T-helper 17 cell (primary cell): ENCODE measurements at places on chromosomes 12 and 14. TPM values are rescaled to one million over a fixed set of nuclear protein-coding genes. Genes with fewer than 3 reads are reported as not detected.

DNA sequence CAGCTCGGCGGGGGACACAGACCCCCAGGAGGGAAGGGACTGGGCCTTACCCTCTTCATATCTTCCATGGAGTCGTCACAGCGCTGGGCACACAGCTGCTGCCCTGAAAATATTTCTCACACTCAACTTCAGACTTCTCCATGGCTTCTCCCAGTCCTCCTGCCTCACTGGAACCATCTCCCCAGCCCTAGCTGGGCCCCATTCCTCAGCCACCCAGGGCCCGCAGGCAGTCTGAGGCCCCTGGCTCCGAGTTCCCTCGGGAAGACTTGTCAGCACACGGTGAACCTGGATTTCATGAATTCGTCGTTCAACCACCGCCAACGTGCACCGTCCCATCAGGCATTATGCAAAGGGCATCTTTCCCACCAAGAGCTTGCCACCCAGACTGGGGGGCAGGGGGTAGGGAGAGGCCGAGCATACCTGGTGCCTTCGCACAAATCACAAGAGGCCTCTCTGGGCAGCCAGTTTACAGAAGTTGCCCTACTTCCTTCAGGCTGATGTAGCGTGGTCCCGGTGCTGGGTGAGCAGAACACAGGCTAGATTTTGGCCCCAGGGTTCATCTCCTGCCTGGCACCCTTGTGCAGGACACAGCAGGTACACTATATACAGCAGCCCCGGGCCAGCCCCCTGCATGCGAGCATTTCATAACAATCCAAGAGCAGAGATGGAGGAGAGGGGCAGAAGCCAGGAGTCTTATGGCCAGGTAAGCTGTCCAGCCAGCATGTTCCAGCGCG lies 44.2 kb downstream of the LTBP2 start:
- DNase-seq, result no peak

GRCh38 chr14:35849122-35849521 lies 23.0 kb downstream of the BRMS1L start:
- DNase-seq, result no peak

DNA sequence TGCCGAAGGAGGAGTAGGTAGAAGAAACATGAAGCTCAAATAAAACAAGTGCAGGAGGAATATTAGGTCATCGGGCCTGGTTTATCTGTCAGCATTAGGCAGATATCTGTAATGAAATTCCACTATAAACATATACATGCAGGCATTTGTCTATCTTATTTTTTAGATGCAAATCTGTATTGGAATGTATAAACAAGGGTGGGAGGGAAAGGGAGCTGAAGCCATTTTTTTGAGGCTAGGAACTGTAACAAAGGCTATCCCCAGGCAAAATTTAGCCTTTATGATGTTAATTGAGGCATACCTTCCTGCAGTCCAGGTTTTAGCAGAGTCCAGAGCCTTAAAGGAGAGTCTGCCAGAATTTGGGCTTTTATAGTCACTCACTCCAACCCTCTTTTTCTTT lies 72.5 kb downstream of the PHLDA1 start:
- no peak for DNase-seq

DNA sequence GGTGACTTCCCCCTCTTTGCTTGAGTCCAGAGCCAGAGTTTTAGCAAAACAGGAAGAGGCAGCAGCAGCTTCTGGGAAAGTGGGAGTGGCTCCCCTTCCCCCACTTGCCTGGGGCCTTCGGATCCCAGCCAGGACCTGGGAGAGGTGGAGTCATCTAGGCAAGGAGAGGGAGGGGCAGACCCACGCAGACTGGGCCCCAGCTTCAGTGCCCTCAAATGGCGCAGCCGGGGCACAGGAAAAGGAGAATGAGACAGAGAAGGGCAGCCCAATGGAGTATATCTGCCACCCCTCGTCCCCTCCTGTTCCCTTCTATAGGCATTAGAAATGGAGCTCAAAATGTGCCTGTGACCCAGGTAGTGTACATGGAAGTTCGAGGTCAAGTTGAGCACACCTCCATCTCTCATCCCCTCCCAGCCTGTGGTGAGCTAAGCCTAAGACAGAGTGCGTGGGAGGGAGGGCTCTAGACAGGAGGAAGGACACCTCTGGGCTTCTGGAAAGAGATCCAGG lies 9.3 kb upstream of the HDAC7 start:
- DNase-seq, result no peak

GRCh38 chr14:83053022-83053710 lies 1519.5 kb upstream of the SEL1L start:
- no peak for DNase-seq

GRCh38 chr12:96743606-96744005 lies 163.5 kb upstream of the NEDD1 start:
- no peak for DNase-seq

REM2 gene
- total RNA-seq, result 8.7 TPM

GRCh38 chr14:101537286-101537685 lies 24.0 kb upstream of the DIO3 start:
- no peak for DNase-seq

- no peak for DNase-seq
Measured at GRCh38 chr12:109815757-109816617, 17.2 kb downstream of the TRPV4 start.

DNA sequence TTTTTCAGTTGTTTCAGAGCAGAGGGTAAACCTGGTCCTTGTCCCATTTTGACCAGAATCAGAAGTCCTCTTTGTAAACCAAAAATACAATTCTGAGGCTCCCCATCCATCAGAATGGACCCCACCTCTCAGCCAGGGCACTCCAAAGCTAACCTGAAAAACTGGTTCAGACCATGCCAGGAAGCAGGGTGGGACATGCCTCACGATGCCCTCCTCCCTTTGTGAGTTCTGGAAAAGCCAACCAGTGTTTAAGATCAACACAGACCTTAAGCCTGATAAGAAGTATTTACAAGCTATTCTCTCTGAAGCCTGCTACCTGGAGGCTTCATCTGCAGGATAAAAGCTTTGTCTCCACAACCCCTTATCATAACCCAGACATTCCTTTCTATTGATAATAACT lies 35.4 kb downstream of the TNFAIP2 start:
- DNase-seq, result no peak

EPYC gene
- total RNA-seq, result not detected

DNA sequence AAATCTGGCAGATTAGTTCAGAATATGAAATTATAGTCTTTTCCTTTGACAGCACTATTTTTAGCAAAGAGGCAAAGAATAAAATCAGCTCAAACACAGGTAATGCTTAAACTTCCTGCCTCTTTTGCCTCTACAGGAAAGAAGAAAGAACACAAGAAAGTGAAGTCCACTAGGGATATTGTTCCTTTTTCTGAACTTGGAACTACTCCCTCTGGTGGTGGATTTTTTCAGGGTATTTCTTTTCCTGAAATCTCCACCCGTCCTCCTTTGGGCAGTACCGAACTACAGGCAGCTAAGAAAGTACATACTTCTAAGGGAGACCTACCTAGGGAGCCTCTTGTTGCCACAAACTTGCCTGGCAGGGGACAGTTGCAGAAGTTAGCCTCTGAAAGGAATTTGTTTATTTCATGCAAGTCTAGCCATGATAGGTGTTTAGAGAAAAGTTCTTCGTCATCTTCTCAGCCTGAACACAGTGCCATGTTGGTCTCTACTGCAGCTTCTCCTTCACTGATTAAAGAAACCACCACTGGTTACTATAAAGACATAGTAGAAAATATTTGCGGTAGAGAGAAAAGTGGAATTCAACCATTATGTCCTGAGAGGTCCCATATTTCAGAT lies 17.4 kb downstream of the TMPO start:
- DNase-seq, result no peak

- no peak for DNase-seq
Measured at GRCh38 chr14:74483321-74483720, 9.8 kb downstream of the NPC2 start.

GRCh38 chr12:26282339-26282940 lies 87.1 kb downstream of the SSPN start:
- no peak for DNase-seq

ADAM21 gene
- total RNA-seq, result not detected

FAM181A gene
- total RNA-seq, result not detected

DNA sequence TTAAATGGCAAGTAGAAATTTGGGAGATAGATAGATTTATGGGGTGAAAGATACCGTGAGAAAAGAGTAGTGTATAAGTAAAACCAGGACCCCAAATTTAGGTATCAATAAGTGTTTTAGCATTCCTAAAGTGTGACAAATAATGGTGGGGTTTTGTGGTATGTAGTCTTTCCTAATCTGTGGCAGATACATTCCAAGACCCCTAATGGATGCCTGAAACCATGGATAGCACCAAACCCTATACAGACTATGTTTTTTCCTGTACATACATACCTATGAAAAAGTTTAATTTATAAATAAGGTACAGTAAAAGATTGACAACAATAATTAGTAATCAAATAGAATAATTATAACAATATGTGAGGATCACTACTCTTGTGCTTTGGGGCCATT lies 14.4 kb upstream of the TCP11L2 start:
- no peak for DNase-seq

GRCh38 chr14:100406505-100407131 lies 83.5 kb downstream of the SLC25A47 start:
- DNase-seq, result no peak

DNA sequence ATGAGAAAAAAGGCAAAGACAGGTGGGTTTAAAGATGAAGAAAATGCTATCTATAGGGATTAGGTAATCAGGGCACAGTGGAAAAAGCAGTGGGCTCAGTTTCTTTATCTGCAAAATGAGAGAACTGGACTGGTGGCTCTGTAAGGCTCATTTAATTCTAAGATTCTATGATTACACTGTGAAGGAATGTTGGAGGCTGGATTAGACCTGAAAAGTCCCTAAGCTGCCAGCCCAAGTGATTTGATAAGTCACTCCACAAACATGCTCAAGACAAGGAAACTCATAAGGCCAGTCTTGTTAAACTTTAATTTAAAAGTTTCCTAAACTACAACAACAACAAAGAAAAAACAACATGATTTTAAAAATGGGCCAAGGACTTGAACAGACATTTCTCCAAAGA lies 75.1 kb downstream of the DCAF5 start:
- no peak for DNase-seq

DNA sequence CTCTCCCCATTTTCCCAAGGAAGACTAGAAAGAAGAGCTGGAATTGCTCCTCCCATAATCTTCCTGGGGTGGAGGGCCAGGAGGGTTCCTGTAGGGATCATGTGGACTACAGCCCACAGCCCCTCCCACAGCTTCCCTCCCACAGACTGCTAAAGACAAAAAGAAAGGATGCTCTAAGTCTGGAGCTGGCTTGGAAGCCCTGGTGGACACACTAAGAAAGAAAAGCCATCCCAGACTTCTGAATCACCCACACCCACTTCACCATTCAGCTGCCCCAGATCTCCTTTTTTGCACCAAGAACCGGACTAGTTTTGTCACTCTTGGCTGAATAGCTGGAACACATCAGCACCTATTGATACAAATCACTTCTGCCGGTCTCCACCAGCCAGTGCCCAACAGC lies 56.8 kb upstream of the PLXNC1 start:
- DNase-seq, result no peak

DNA sequence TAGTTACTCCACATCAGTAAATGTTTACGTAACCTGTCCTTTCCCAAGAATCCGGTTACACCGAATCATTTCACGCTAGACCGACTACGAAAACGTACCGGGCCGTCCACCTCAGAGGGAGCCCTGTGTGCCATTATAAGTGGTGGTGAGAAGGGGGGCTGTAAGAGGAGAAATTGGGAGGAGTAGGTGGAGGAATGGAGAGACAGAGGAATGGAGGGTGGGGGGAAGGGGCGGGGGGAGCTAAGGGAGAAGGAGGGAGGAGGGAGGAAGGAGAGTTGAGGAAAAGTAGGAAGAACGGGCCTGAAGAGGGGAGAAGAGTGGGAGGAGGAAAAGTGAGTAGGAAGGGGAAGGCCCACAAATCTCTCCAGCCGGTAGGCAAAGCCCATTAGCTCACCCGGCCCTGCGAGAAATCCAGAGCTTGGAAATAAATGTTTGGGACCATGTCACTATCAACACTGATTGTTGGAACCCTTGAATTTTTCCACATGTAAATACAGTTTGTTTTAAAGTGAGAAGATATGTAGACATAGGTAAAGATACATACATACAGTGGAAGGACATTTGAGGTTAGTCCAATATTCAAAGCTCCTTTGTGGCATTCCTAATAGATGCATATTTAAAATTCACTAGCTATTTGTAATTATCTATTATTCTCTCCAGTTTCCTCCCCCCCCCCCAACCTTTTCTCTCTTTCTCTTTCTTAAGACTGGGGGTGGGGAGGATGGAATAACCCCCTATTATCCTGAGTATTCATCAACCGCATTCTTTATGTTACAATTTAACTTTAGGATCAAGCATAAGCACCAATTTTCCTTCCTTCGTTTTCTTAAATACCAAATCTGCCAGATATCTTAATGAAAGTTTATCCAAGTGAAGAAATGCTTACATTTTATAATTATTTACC lies 2.1 kb upstream of the FOXG1 start:
- DNase-seq, result no peak

DDN gene
- 0.62 TPM for total RNA-seq

BEGAIN gene
- 0.50 TPM for total RNA-seq

GRCh38 chr14:51018521-51018920 lies 74.2 kb upstream of the PYGL start:
- DNase-seq, result no peak

GRCh38 chr12:68641138-68641537 lies 30.4 kb downstream of the RAP1B start:
- no peak for DNase-seq
